Anterior cingulate cortex (tissue), 58 donors: ENCODE measurements at places on chromosomes 3 and 15.

DNA sequence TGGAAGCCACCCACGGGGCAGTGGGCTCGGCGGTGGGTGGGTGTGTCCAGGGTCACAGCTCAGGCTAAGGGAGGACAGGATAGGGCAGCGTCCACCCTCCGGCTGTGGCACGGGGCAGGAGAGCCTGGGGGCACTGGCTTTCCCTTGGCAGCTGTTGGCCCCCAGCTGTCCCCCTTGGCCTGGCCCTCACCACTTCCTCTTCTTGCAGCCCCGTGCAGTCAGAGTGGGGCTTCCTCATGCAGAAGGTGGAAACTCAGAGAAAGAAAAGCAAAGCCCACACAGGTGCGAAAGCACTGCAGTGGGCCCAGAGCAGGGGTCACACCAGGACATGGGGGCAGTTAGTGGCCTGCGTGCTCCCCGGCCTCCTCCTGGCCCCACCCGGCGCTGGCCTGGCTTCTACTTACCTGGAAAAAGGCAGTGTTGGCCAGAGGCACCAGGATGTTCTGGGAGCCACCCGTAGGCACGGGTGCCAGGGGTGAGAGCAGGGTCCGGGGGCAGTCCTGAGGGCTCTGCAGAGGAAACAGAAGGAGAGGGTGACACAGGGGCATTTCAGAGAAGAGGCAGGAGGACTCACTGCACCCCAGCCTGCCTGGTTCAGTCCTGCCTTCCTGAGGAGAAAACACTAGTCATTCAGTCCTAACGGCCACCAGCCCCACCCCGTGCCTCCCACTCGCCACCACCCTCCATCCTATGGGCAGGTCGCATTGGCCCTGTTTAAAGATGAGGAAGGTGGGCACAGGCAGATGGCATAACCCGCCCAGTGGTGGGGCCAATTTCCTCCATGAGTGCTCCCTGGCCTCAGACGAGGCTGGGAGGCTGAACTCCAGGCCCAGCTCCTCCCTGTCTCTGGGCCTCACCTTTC, 28.3 kb downstream of the PLXND1 start:
- no peak for DNase-seq

- no peak for DNase-seq
Observed at GRCh38 chr15:88447741-88448140, 19.4 kb downstream of the MRPL46 start.

DNA sequence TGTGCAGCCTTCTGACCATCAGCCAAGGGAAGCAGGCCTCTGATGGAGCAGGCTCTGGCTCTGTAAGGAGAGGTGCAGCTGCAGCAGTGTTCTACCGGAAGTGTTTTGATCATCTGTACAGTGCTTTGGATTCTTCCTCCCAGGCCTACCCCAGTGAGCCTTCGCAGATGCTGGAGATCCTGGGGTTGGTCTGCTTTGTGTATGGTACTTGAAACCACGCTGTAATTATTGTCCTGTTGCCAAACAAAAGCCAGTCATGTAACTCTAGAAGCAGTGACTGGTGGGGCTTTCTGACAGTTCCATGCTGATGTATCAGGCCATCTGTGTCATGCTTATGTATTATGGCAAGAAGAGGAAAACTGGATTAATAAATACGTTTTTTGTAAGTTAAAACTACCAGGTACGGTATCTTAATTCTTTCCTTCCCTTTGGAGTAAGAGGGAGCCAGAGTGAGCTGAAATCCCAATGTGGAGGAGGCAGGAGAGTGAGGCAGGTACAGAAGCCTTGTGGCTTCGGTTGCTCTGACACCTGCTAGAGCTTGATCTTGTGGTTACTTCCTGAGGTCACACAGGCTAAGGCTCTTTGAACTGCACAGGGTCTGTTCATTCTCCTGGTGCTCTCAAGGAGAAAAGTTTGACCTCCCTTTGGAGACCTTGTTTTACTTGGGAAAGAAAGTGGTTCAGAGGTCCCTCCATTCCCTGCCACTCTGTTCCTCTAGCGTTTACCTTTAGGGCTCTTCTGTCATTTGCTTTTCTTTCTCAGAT, 3.7 kb downstream of the TMEM42 start:
- no peak for DNase-seq

GRCh38 chr15:64519897-64520296, 59.5 kb downstream of the ZNF609 start:
- no peak for DNase-seq

DNA sequence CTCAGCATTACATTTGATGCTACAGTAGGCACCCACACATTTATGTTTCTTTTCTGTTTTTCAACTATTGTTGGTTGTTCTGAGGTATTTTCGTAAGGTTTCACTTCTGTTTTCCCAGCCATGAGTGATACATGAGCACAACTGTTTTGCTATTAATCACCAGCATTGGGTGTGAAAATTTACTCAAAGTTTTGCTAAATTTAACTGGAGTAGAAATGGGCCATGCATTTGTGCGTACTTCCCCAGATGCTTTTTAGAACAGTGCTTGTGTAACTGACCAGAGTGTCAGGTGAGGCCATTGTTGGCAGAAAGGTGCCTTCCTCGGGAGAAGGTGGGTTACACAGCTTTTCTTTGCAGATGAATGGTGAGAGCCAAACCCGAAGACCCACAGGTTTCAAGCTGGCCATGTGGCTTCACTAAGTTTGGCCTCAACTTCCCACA, 70.4 kb downstream of the ST6GAL1 start:
- DNase-seq: no peak

DNA sequence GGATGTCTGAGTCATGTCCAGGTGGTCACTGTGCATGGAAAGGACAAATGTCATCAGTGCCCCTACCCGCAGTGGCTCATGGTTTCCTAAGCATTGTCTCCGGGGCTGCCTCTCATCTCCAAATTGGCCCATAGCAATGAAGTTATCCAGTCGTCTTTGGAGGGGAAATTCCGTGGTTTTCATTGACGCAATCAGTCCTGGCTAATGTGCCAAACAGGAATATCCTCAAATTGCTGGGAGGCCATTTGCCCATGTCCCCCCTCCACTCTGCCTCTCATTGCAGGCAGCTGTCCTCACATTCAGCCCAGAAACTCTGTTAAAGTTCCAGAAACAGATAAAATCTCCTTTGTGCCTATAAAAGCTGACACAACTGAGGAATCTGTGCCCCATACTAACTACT, 81.6 kb downstream of the MCTP2 start:
- no peak for DNase-seq

DNA sequence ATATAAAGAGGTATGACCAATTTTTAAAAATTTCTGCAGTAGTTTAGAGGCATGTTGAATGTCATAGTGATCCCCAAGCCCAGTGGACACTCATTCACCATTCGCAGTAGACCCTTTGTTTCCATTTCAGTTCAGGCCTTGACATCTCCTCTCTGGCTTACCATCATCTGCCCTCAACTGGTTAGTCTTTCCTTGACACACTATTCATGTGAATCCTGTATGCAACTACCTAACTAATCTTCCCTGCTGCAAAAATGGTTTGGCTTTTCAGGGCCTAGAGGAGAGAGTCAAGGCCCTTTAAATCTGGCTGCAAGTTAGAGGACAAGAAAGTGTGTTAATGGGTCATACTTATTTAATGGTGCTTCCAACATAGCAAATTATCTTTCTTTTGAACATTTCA, 10.9 kb downstream of the APH1B start:
- no peak for DNase-seq

- no peak for DNase-seq
Observed at GRCh38 chr3:5140230-5140621, 18.1 kb downstream of the ARL8B start.

- DNase-seq: no peak
Observed at GRCh38 chr3:185992831-185993374, 55.1 kb upstream of the TRA2B start.

GRCh38 chr3:100107221-100107814, 7.0 kb downstream of the FILIP1L start:
- DNase-seq: no peak
